ENCODE measurements at places on chromosomes 12 and 14. TPM values are rescaled to one million over a fixed set of nuclear protein-coding genes. Genes with fewer than 3 reads are reported as not detected.

Gene ATP23
- 14.7 TPM for total RNA-seq

Gene MORN3
- total RNA-seq = 0.47 TPM

Gene SPATA7
- 16.5 TPM for total RNA-seq

DNA sequence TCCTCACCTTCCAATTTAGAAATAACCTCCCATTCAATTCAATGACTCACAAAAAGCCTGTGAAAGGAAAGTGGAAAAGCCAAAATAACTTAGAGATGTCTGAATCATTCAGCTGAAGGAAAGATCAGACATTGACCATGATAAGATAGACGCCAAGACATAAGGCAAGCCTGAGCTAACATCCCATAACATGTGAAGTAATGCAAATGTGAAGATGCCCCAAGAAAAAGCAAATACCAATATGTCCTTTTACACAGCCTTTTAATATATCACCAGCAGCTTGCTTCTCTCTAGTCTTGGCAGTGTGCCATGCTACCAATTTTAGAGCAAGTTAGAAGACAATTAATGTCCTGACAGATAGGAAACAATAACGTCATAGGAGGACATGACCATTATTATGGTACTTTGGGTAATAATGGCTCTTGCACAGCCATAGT is 2.4 kb upstream of the NUMB start:
- DNase-seq = no peak
- H3K4me1 ChIP-seq = peaks cover 16% of the 10 kb centered on the region
- no peaks in the 10 kb centered on the region for H3K36me3 ChIP-seq
- H3K27ac ChIP-seq = no peak overlapping the region

GRCh38 chr12:96238336-96239047 is 44.3 kb downstream of the ELK3 start:
- no peaks in the 10 kb centered on the region for H3K27me3 ChIP-seq
- no peak overlapping the region for H3K27ac ChIP-seq
- no peak overlapping the region for H3K4me3 ChIP-seq
- no peaks in the 10 kb centered on the region for H3K4me1 ChIP-seq
- H3K36me3 ChIP-seq = no peaks in the 10 kb centered on the region

DNA sequence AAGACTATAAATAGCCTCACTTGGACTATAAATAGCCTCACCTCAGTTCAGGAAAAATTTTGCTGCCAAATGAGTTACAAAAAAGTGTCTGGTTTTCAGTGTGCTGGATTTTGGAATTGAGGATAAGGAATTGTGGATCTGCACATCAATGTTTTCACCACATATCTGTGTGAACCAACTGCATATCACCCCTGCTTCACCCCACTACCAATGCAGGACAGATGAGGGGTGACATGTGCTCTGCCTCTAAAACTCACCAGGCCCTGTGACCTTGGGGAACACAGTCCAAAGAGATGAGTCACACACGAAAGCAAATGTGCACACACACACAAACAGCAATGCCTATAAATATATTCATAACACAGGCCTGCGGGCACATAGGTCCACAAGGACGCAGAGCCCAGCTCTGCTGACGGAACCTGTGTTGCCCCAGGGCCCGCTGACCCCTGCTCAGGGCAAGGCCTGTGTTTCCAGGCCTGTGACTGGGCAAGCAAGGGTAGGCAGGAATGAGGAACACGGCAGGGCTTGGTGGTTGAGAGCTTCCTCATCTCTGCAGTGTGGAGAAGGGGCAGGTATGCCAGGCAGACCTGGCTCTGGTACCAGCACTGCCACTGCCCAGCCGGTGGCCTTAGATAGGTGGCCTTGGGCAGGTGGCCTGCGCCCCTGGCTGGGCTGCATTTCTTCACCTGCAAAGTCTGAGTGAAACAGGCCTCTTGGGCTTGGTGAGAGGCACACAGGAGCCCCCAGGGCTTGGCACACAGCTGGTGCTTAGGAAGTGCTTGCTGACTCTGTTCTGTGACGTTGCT is 82.4 kb downstream of the ARL6IP4 start:
- no peaks in the 10 kb centered on the region for H3K4me1 ChIP-seq
- no peaks in the 10 kb centered on the region for H3K36me3 ChIP-seq
- H3K27me3 ChIP-seq = no peaks in the 10 kb centered on the region
- H3K27ac ChIP-seq = no peak overlapping the region

- no peaks in the 10 kb centered on the region for H3K27me3 ChIP-seq
- peak; percentile 77 for DNase-seq
- H3K27ac ChIP-seq = no peak overlapping the region
- no peak overlapping the region for H3K4me3 ChIP-seq
Observed at GRCh38 chr14:68297876-68298468, 478.4 kb downstream of the RAD51B start.

GRCh38 chr12:27523305-27523641 is 733 bp upstream of the PPFIBP1 start:
- peaks cover 40% of the 10 kb centered on the region for H3K4me1 ChIP-seq
- DNase-seq = no peak
- H3K4me3 ChIP-seq = peak overlapping the region; percentile 56
- peak overlapping the region; percentile 93 for H3K27ac ChIP-seq
- H3K36me3 ChIP-seq = no peaks in the 10 kb centered on the region
